ENCODE measurements at places on chromosomes 1 and 21.

GRCh38 chr1:17925290-17926237 is 170.4 kb downstream of the ACTL8 start:
- no peaks in the 10 kb centered on the region for H3K27me3 ChIP-seq
- no peaks in the 10 kb centered on the region for H3K36me3 ChIP-seq
- no peak overlapping the region for H3K4me3 ChIP-seq
- no peaks in the 10 kb centered on the region for H3K4me1 ChIP-seq
- DNase-seq = no peak
- no peak overlapping the region for H3K27ac ChIP-seq

DNA sequence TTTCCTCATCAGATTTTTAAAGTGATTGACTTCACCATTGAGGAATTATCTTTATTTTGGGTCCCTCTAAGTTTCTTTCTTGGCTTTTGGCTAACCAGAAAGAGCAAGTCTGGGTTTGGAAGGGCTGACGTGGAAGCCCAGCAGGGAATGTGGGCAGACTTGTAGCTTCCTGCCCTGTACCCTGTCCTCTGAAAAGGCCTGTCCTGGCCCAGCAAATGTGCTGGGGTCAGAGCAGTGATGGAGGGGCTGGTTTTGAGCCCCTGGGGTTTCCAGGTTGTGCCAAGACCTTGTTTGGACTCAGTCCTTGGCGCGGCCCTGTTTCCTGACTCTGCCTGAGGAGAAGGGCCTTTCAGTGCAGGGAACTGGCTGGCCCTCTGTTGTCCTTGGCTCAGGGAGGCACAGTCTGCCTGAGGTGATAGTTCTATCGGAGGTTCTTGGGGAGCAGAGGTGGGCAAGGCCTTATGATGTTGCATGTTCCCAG is 72.1 kb downstream of the UCK2 start:
- H3K4me1 ChIP-seq = peaks cover 17% of the 10 kb centered on the region
- no peak overlapping the region for H3K4me3 ChIP-seq
- DNase-seq = no peak
- H3K36me3 ChIP-seq = peaks cover 32% of the 10 kb centered on the region
- H3K27me3 ChIP-seq = no peaks in the 10 kb centered on the region

DNA sequence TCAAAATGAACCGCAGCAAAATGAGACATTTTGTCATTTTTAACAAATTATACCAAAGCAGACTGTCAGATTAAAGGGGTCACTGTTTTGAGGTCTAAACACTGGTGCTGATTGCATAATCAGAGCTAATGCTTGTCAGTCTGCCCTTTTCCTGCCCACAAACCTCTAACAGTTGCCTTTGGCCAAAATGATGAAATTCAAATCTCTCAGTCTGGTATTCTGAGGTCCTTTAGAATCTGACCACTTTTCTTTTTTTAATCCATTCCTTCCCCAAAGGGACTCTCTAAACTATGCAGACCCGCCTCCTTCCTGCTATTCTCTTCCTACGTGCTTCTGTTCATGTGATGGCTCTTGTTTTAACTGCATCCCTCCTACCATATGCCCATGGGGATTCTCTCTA is 145.2 kb upstream of the SPATA6 start:
- DNase-seq = no peak
- no peak overlapping the region for H3K27ac ChIP-seq
- H3K27me3 ChIP-seq = peaks cover 8% of the 10 kb centered on the region
- H3K4me3 ChIP-seq = no peak overlapping the region

DNA sequence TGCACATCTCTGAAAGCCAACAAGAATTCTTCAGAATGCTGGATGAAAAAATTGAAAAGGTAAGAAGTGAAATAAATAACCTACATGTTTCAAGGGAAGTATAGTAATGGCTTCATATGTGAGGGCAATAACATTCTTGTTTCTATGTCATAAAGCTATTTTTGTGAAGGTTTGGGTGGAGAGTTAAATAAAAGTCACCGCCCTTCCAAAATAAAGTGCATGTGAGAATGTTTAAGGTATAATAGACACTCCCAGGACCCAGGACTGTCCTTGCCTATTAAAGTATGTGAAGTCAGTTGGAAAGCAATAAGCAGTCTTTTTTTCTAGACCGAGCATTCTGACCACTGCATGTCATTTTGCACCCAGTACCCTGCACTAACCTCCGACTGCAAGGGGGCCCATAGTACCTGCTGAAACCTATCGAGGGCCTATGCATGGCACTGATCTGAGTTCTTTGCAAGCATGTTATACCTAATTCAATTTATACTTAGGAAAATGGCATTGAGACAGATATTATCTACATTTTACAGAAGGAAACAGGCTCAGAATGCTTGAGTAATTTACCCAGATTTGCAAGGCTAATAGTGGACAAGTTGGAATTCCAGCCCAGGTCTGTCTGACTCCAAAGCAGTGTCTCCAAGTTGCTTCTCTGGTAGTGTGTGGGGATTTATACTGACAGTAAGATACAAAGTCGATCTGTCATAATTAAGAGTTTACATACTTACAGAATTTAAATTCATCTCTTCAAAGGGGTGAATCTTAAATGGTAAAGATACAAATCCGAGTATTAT is 156.1 kb downstream of the EDEM3 start:
- H3K27ac ChIP-seq = no peak overlapping the region
- no peak for DNase-seq
- H3K4me3 ChIP-seq = no peak overlapping the region
- no peaks in the 10 kb centered on the region for H3K36me3 ChIP-seq
- peaks cover 3% of the 10 kb centered on the region for H3K27me3 ChIP-seq

DNA sequence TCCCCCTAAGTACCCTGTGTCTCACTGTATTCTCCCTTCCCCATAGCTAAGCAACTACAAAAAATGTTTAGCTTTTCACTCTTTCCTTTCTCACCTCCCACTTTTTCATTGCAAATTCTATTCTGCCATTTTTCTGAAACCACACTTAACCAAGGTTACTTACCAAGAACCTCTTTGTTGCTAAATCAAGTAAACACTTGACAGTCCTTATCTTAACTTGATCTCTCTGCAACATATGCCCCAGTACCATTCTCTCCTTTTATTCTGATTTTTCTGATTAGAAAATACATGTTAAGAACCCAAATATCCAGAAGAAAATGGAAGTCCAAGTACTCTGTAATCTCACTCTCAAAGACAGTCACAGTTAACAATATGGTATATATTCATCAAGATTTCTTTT is 16.0 kb downstream of the EVI5 start:
- H3K27me3 ChIP-seq = peaks cover 16% of the 10 kb centered on the region
- H3K36me3 ChIP-seq = no peaks in the 10 kb centered on the region
- no peak for DNase-seq
- no peak overlapping the region for H3K4me3 ChIP-seq
- H3K27ac ChIP-seq = no peak overlapping the region

DNA sequence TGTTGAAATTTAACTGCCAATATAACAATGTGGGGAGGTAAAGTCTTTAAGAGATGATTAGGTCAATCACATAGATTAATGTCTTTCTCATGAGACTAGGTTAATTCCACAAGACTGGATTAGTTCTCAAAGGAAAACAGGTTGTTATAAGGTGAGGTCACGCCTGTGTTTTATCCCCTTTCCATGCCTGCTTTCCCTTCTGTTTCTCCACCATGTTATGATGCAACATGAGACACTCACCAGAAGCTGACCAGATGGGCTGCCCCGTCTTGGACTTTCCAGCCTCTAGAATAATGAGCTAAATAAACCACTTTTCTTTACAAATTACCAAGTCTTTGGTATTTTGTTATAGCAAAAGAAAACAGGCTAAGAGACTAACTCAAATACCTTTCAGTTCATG is 70.8 kb downstream of the DDAH1 start:
- H3K36me3 ChIP-seq = no peaks in the 10 kb centered on the region
- DNase-seq = no peak
- no peak overlapping the region for H3K27ac ChIP-seq

- H3K27ac ChIP-seq = no peak overlapping the region
- DNase-seq = no peak
- no peaks in the 10 kb centered on the region for H3K36me3 ChIP-seq
- H3K4me3 ChIP-seq = no peak overlapping the region
- H3K4me1 ChIP-seq = peaks cover 14% of the 10 kb centered on the region
Observed at GRCh38 chr1:117638759-117639158, 32.9 kb downstream of the TENT5C start.

DNA sequence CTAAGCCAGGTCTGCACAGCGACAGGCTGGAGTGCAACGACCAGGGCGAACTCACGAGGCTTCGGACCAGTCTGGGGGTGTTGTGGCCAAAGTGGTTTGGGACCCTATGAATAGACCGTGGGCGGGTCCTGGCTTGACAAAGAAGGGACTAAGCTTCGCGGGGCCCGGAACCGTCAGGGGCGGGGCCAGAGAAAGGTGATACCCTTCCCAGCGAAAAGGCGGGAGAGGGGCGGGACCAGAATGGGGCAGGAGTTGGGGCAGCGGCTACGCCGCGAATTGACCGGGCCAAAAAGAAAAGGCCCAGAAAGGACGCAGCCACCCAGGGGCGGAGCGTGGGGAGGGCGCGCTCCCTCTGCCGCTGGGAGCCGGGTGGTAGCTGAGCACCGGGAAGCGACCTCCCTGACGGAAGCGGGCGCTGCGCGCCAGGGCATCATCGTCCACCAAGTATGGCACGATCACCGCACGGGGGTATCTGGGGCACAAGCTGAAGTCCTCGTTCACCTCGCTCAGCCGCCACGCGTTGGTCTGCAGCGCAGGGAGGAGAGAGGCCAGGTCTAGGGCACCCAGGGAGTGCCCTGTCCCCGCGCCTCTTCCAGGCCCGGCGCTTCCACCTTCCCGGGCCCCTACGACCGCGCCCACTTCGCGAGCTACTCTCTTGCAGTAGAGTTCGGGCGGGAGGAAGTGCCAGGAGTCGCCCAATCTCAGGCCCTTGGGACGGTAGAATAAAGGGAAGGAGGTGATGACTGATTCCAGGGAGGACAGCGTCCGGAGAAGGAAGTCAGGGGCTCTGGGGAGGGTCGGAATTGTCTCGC is 6.7 kb upstream of the FAM167B start:
- DNase-seq = peak; percentile 82
- H3K36me3 ChIP-seq = peaks cover 2% of the 10 kb centered on the region
- H3K27ac ChIP-seq = peak overlapping the region; percentile 34
- H3K4me3 ChIP-seq = peak overlapping the region; percentile 85
- no peaks in the 10 kb centered on the region for H3K27me3 ChIP-seq

- H3K27ac ChIP-seq = no peak overlapping the region
- H3K27me3 ChIP-seq = peaks cover 9% of the 10 kb centered on the region
Observed at GRCh38 chr1:236465959-236466303, 57.9 kb upstream of the LGALS8 start.

DNA sequence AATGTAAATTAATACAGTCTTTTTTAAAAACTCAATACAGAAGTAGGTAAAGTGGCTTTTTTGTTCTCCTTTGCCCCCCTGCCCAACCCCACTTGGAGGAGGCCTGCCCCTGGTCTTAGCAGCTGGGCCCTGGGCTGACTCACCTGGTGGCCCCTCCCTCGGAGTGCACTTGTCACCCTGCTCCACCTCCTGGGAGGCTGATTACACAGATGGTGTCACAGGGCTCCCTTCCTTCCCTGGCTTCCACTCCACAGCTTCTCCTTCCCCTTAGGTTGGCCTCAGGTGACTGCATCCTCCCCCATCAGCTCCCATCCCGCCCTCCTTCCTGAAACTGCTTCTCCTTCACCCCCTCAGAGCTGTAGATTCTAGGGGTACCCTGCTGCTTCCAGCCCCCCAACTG is 11.7 kb upstream of the CAPN9 start:
- DNase-seq = no peak
- H3K36me3 ChIP-seq = no peaks in the 10 kb centered on the region
- no peak overlapping the region for H3K27ac ChIP-seq

DNA sequence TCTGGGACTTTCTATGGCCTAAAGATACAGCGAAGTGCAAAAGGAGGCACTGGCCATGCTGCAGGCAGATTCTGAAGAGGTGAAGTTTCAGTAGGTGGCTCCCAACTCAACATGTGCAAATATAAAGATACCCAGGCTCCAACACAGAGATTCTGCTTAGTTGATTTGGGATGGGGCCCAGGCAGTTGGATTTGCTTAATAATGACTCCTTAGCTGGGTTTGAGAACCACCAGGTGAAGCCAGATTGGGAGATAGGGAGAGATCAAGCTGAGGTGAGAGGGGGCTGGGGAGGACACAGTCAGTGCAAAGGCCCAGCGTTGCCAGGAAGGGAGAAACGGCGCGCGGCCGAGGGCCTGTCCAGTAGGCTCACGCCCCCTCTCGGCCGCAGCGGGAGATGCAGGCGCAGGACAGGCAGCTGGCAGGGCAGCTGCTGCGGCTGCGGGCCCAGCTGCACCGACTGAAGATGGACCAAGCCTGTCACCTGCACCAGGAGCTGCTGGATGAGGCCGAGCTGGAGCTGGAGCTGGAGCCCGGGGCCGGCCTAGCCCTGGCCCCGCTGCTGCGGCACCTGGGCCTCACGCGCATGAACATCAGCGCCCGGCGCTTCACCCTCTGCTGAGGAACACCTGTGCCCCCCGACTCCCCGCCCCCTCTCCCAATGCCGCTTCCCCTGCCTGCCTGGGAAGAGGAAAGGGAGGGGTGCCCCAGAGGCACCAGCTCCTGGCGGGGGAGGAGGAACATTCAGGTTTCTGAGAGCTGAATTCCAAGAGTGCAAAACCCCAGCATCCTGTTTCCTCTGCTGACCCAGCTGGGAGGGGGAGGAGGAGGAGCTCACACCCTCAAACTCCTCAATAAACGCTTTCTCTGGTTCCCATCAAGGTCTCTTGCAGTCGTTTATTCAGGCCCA is 1.2 kb downstream of the FAM167B start:
- H3K27me3 ChIP-seq = no peaks in the 10 kb centered on the region
- DNase-seq = peak; percentile 94
- H3K36me3 ChIP-seq = peaks cover 19% of the 10 kb centered on the region

- peak overlapping the region; percentile 56 for H3K27ac ChIP-seq
- H3K36me3 ChIP-seq = peaks cover 28% of the 10 kb centered on the region
- H3K4me1 ChIP-seq = peaks cover 37% of the 10 kb centered on the region
- no peak for DNase-seq
- H3K27me3 ChIP-seq = peaks cover 8% of the 10 kb centered on the region
Observed at GRCh38 chr1:181086926-181087325, 1.6 kb upstream of the IER5 start.

DNA sequence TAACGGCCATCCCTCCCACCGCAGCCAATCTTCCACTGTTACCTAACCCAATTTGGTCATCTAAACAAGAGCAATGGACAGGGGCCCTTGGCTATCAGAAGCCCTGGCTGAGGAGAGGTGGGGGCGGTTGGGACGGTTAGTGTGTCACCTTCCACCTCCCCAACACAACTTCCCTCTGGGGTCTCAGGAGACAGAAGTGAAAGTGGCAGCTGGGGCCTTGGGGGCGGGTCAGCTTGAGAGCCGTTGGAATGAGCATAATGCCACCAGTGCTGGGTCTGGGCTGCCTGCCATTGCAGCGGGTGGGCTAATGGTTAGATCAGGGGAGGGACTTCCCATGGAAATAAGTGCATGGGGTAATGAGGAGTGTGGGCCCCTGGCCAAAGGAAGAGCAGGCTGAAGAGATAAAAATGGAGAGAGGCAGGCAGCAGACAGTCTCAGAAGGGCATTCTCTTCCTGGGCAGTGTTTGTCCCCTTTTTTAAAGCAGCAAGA is 7.9 kb downstream of the MEF2D start:
- peaks cover 39% of the 10 kb centered on the region for H3K36me3 ChIP-seq
- H3K27ac ChIP-seq = peak overlapping the region; percentile 48
- DNase-seq = no peak
- H3K27me3 ChIP-seq = no peaks in the 10 kb centered on the region
- H3K4me3 ChIP-seq = no peak overlapping the region
- peaks cover 82% of the 10 kb centered on the region for H3K4me1 ChIP-seq
